ENCODE measurements at places on chromosomes 1 and 21. TPM values are rescaled to one million over a fixed set of nuclear protein-coding genes. Genes with fewer than 3 reads are reported as not detected.

DNA sequence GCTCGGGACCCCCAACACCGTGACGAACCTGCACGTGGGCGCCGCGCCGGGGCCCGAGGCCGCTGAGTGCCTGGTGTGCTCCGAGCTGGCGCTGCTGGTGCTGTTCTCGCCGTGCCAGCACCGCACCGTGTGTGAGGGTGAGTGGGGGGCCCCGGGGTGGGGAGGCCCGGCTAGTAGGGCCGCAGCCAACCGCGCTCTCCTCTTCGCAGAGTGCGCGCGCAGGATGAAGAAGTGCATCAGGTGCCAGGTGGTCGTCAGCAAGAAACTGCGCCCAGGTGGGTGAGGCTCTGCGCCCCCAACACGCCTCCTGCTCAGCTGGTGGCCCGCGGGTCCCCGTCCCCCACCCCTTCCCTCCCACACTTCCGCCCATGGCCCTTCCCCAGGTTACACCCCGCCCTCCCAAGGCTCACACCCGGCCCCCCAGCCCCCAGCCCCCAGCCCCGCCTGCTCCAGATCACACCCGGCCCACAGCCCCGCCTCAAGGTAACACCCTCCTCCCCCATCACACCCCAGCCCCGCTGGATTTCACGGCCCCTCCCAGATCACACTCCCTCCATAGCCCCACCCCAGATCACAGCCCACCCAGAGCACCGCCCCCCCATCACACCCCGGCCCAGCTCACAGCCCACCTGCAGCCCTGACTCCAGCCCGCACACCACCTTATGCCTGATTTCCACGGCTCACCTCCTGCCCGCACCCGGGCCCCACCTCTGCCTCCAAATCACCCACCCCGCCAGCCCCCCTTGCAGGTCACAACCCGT, 2.4 kb upstream of the MMP23B start:
- no peak for DNase-seq
- H3K4me1 ChIP-seq, result no peaks in the 10 kb centered on the region
- no peak overlapping the region for H3K4me3 ChIP-seq
- H3K27me3 ChIP-seq, result peaks cover 24% of the 10 kb centered on the region
- H3K27ac ChIP-seq, result no peak overlapping the region

GRCh38 chr1:95780836-95781235, 546.8 kb downstream of the RWDD3 start:
- no peak overlapping the region for H3K4me3 ChIP-seq
- no peak overlapping the region for H3K27ac ChIP-seq
- H3K27me3 ChIP-seq, result no peaks in the 10 kb centered on the region
- no peaks in the 10 kb centered on the region for H3K4me1 ChIP-seq
- H3K36me3 ChIP-seq, result no peaks in the 10 kb centered on the region
- no peak for DNase-seq

The LDLRAD1 gene
- not detected for total RNA-seq

The ATG4C gene
- total RNA-seq, result 9.5 TPM

GRCh38 chr1:221448585-221449175, 293.2 kb downstream of the DUSP10 start:
- no peak for DNase-seq
- H3K27me3 ChIP-seq, result no peaks in the 10 kb centered on the region
- no peaks in the 10 kb centered on the region for H3K4me1 ChIP-seq
- no peak overlapping the region for H3K27ac ChIP-seq
- no peak overlapping the region for H3K4me3 ChIP-seq

DNA sequence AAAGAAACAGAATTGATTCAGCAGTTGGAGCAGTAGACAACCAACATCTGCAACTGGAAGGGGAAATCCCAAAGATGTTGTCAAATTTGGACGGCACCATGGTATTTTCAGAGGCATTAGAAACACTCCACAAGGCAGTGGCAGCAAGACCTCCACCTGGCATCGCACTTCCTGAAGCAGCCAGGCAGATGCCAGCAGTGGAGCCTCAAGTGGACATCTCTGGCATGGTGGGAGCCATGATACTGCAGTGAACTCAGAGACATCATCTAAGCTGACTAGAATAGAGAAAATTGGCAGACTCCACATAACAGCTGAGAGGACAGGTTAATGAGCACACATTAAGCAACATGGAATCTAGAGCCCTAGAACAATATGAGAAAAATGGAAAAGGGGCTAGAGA, 33.9 kb upstream of the RGS8 start:
- no peaks in the 10 kb centered on the region for H3K36me3 ChIP-seq
- H3K4me1 ChIP-seq, result no peaks in the 10 kb centered on the region
- H3K27ac ChIP-seq, result no peak overlapping the region
- H3K4me3 ChIP-seq, result no peak overlapping the region
- H3K27me3 ChIP-seq, result no peaks in the 10 kb centered on the region
- no peak for DNase-seq

DNA sequence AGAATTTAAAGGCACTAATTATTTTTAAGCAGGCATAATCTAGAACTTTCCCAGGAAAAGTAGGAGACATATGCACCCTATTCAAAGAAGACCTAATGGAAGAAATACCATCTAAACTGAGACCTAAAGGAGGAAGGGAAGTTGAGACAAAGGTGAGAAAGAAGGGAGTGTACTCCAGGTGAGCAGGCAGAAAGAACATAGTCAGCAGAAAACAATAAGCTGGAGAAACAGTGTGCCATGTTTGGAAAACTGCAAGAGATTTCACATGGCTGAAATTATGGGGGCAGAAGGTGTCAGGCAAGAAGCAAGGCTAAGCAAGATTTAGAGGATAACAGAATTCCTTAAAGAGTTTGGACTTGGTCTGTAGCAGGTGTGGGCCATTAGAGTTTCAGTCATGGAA, 167.0 kb upstream of the USP25 start:
- no peak overlapping the region for H3K4me3 ChIP-seq
- H3K36me3 ChIP-seq, result no peaks in the 10 kb centered on the region
- peaks cover 12% of the 10 kb centered on the region for H3K27me3 ChIP-seq
- no peak for DNase-seq

- peaks cover 2% of the 10 kb centered on the region for H3K27me3 ChIP-seq
- peaks cover 8% of the 10 kb centered on the region for H3K4me1 ChIP-seq
- no peak overlapping the region for H3K27ac ChIP-seq
- H3K4me3 ChIP-seq, result no peak overlapping the region
- DNase-seq, result no peak
- no peaks in the 10 kb centered on the region for H3K36me3 ChIP-seq
These were observed 19.9 kb downstream of the KCNQ4 start for GRCh38 chr1:40803447-40803846.

DNA sequence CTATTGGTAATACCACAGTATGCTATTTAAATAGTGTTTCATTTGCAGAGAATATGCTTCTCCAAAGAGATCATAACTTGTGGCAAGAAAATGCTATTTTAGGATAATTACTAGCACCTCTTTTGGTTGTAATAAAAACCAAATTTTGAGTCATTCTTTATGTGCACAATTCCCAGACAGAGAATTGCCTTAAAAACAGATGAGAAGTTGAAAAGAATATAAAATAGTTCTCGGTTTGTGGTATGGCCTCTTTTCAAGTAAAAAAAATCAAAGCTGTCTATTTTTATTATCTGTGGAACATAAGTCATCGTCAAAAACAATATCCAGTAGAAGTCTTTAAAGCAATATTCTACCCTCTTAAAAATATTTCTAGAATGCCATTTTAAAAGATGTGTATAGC, 185.9 kb downstream of the GREM2 start:
- no peaks in the 10 kb centered on the region for H3K36me3 ChIP-seq
- H3K4me1 ChIP-seq, result no peaks in the 10 kb centered on the region
- DNase-seq, result no peak
- H3K27ac ChIP-seq, result no peak overlapping the region

DNA sequence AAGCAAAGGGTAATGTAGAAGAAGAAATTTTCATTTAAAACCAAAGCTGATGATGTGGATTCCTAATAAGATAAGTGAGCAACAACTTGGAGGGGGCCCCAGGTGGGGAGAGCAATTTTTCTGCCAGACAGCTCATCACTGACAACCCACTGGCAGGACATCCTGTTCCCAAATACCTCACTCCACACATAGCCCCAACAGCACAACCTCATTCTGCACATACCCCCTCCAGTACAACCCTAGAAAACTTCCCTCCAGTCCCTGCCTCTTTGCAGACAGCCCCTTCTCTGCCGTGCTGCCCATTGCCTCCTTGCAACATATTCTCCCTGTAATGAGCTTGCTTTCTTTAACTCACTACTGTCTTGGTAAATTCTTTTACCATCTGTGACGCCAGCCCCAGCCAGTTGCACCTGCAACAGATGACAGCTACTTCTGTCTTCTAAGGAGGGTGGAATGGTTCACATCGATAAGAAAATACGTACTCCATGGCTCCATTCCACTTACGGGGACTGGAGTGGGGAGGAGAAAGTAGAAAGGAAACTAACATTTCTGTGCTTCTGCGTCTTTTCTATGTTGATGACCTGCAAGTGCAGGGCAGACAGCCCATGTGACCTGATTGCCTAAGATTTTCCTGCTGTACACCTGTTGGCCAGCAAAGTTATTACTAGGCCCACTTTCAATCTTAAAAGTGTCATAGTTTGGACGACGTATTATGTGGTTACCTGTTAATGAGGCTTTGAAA, 14.7 kb downstream of the RHEX start:
- no peaks in the 10 kb centered on the region for H3K36me3 ChIP-seq
- DNase-seq, result no peak
- no peaks in the 10 kb centered on the region for H3K4me1 ChIP-seq

- H3K27ac ChIP-seq, result no peak overlapping the region
- no peak overlapping the region for H3K4me3 ChIP-seq
- no peaks in the 10 kb centered on the region for H3K36me3 ChIP-seq
- peaks cover 12% of the 10 kb centered on the region for H3K27me3 ChIP-seq
- no peaks in the 10 kb centered on the region for H3K4me1 ChIP-seq
These were observed 7.7 kb upstream of the RSPH1 start for GRCh38 chr21:42503711-42504110.
